Suprapubic skin (tissue), 4 donors: ENCODE measurements at places on chromosomes 7 and 10. TPM values are rescaled to one million over a fixed set of nuclear protein-coding genes. Genes with fewer than 3 reads are reported as not detected.

Gene PPP1R9A
- total RNA-seq, result 3.7 TPM

Gene PPP1R17
- total RNA-seq, result not detected

Gene PFKP
- total RNA-seq, result 36.7 TPM

Gene NPY4R
- 0.39 TPM for total RNA-seq

Gene EPC1
- total RNA-seq, result 45.7 TPM

Gene ASB15
- not detected for total RNA-seq

Gene CHST15
- total RNA-seq, result 59.1 TPM

Gene SH2D4B
- total RNA-seq, result 0.18 TPM

Gene BTBD16
- total RNA-seq, result 0.85 TPM

Gene GIMAP1
- 3.9 TPM for total RNA-seq

Gene SP4
- 17.0 TPM for total RNA-seq

Gene RASA4B
- 30.7 TPM for total RNA-seq

Gene MSRB2
- 11.7 TPM for total RNA-seq

Gene PWWP2B
- 15.2 TPM for total RNA-seq

Gene ACTR1A
- 104 TPM for total RNA-seq

DNA sequence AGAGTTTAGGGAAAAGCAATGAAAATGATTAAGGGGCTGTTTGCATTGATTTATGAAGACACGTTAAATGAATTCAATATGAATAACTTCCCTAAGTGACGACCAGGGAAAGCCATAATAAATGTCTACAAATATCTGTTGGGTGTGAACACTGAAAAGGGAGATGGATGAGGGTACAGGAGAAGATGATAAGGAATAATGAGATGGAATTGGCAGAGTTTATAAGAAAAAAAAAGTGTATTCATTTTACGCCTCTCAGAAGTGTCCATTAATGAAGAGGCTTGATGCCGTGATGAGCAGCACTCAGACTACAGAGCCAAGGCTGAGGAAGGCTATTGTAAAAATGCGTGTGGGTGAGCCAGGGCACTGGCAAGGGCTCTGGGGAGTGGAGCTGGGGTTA, 346.7 kb upstream of the AKR1E2 start:
- H3K36me3 ChIP-seq, result no peaks in the 10 kb centered on the region
- no peak overlapping the region for H3K27ac ChIP-seq
- no peak for DNase-seq
- H3K4me1 ChIP-seq, result no peaks in the 10 kb centered on the region
- H3K27me3 ChIP-seq, result no peaks in the 10 kb centered on the region

- no peak for DNase-seq
- no peaks in the 10 kb centered on the region for H3K36me3 ChIP-seq
- peak overlapping the region; percentile 97 for H3K4me3 ChIP-seq
- no peaks in the 10 kb centered on the region for H3K27me3 ChIP-seq
These were observed 351 bp downstream of the CAMK1D start for GRCh38 chr10:12349629-12350166.

DNA sequence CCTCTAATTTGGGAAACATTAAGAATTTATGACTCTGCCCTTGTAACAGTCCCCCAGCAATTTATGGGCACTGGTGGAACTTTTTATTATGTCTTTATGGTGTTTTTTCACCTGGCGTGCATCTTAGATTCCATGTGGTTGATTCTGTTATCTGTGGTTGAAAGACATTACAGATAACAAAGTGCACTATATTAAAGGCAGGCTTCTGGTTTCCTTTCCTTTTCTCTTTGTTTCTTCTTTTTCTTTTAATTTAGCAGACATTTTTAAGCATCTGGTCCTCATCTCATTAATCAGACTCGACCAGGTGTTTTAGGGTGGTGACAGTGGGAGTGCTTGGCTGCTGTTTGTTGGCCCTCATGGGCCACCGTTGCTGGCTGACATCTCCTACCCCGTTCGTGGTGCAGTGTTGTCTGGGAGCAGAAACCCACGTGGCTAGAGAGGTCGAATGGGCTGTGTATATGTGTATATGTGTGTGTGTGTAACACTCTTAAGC, 77.4 kb downstream of the LRMDA start:
- H3K4me3 ChIP-seq, result no peak overlapping the region
- no peaks in the 10 kb centered on the region for H3K36me3 ChIP-seq
- no peaks in the 10 kb centered on the region for H3K27me3 ChIP-seq

DNA sequence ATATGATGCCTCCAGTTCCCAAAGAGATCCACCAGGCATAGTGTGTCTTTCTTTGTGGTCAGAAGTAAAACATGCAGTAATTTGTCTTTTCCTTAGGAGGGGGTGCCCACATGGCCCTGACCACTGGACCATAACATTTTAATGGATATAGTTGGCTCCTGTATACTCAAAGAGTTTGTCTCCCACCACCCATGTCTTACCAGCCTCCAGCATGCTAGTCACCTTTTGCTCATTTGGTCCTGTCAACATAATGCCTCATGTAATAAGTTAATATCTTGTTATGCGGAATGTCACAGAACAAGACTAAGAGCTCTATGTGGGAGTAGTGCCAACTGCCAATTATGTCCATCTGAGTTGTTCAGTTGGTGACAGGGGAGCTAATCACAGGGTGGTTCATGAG, 83.4 kb upstream of the IFRD1 start:
- H3K4me3 ChIP-seq, result no peak overlapping the region
- no peak for DNase-seq
- H3K27me3 ChIP-seq, result no peaks in the 10 kb centered on the region
- H3K27ac ChIP-seq, result no peak overlapping the region
- no peaks in the 10 kb centered on the region for H3K36me3 ChIP-seq

DNA sequence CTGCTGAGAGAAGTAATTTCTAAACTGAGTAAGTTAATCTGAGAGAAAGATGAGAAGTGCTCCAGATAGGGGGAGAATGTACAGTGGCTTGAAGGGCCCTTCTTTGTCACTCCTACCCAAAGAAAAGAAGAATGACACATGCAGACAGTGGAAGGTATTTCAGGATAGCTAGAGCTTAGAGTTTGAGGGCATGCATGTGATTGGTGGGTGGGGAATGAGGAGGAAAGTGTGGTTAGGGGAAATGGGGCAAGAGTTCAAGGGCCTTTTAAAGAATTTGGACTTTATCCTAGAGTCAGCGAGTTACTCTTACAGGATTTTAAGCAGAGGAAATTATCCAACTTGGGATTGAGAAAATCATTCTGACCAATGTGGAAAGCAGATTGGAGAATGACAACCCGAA, 50.0 kb downstream of the ANLN start:
- H3K4me3 ChIP-seq, result no peak overlapping the region
- H3K27me3 ChIP-seq, result no peaks in the 10 kb centered on the region
- H3K4me1 ChIP-seq, result no peaks in the 10 kb centered on the region
- H3K27ac ChIP-seq, result no peak overlapping the region
- DNase-seq, result no peak

GRCh38 chr7:130152493-130153210, 52.6 kb downstream of the TMEM209 start:
- H3K4me3 ChIP-seq, result no peak overlapping the region
- H3K27me3 ChIP-seq, result no peaks in the 10 kb centered on the region
- DNase-seq, result no peak
- no peak overlapping the region for H3K27ac ChIP-seq

GRCh38 chr10:79137826-79138225, 69.1 kb downstream of the ZMIZ1 start:
- no peak overlapping the region for H3K4me3 ChIP-seq
- DNase-seq, result no peak
- H3K4me1 ChIP-seq, result peaks cover 60% of the 10 kb centered on the region
- H3K27me3 ChIP-seq, result no peaks in the 10 kb centered on the region

DNA sequence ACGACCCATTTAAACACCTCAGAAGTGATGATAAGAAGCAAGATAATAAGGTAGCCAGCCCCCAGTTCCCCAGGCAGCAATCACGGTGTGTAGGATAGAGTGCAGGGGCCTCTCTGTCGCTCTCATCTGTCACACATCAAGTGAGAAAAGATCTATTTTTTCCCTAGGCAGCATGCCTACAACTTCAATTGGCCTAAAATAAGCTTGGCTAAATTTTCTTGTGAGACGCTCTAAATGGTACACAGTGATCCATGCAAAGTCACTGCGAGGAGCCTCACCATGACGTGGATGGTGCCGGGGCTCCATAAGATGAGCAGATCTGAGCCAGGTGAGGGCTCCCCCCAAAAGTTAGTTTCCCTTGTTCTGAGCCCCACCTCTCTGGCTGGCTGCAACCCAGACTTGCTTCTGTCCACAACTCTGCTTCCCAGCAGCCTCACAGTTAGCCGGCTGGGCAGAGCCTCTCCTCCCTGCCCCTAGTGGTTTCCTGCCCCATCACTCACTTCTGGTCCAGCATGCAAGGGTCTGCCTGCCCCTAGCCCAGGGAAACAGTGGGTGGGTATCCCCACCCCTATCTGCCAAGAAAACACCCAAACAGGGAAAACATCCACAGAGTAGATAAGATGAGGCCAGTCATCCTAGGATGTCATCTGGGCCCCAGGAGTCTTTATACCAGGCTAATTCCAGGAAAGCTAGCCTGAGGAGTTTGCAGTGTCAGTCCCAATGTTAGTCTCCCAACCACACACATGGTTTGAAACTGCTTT, 342.1 kb downstream of the GRID1 start:
- no peaks in the 10 kb centered on the region for H3K4me1 ChIP-seq
- H3K4me3 ChIP-seq, result no peak overlapping the region
- no peaks in the 10 kb centered on the region for H3K27me3 ChIP-seq
- no peak overlapping the region for H3K27ac ChIP-seq
- H3K36me3 ChIP-seq, result no peaks in the 10 kb centered on the region

GRCh38 chr10:47374611-47375536, 9.2 kb downstream of the ZNF488 start:
- H3K27ac ChIP-seq, result no peak overlapping the region
- no peak for DNase-seq
- no peak overlapping the region for H3K4me3 ChIP-seq
- H3K4me1 ChIP-seq, result no peaks in the 10 kb centered on the region
- H3K36me3 ChIP-seq, result no peaks in the 10 kb centered on the region
- peaks cover 5% of the 10 kb centered on the region for H3K27me3 ChIP-seq

GRCh38 chr7:21334906-21335305, 93.0 kb upstream of the SP4 start:
- no peak for DNase-seq
- no peaks in the 10 kb centered on the region for H3K4me1 ChIP-seq
- no peaks in the 10 kb centered on the region for H3K27me3 ChIP-seq
- H3K27ac ChIP-seq, result no peak overlapping the region
- no peaks in the 10 kb centered on the region for H3K36me3 ChIP-seq

GRCh38 chr7:93723424-93724124, 149.1 kb upstream of the CALCR start:
- no peak for DNase-seq
- no peaks in the 10 kb centered on the region for H3K36me3 ChIP-seq
- H3K27me3 ChIP-seq, result no peaks in the 10 kb centered on the region
- no peak overlapping the region for H3K4me3 ChIP-seq

DNA sequence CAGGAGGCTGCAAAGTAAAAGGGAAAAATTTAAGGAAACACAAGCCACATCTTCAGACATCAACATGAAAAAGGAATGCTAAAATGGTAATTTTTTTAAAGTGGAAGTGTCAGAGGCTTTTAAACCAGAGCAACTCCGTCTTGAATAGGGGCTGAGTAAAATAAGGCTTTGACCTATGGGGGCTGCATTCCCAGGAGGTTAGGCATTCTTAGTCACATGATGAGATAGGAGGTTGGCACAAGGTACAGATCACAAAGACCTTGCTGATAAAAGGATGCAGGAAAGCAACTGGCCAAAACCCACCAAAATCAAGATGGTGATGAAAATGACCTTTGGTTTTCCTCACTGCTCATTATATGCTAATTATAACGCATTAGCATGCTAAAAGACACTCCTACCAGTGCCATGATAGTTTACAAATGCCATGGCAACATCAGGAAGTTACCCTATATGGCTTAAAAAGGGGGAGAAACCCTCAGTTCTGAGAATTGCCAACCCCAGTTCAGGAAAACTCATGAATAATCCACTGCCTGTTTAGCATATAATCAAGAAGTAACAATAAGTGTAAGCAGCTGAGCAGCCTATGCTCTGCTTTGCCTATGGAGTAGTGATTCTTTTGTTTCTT, 128.3 kb downstream of the SKAP2 start:
- peaks cover 16% of the 10 kb centered on the region for H3K36me3 ChIP-seq
- H3K4me1 ChIP-seq, result no peaks in the 10 kb centered on the region
- no peaks in the 10 kb centered on the region for H3K27me3 ChIP-seq

DNA sequence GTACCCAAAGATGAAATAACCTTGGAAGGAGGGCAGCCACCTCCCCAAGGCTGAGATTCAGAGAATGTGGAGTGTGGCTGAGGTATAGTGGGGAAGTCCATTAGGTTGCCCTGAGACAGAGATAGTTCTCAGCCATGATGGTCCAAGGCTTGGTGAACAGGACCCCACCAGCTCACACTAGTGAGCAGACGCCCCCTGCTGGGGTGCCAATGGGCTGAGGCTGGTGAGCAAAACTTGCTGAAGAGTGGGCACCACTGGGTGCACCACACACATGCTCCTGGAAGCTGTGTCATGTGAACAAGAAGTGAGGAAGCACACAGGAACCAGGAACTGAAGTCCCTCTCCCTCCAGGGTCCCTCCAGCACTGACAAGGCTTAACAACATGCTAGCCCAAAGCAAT, 8.9 kb downstream of the FBXL13 start:
- H3K27me3 ChIP-seq, result no peaks in the 10 kb centered on the region
- H3K36me3 ChIP-seq, result no peaks in the 10 kb centered on the region
- H3K27ac ChIP-seq, result no peak overlapping the region

DNA sequence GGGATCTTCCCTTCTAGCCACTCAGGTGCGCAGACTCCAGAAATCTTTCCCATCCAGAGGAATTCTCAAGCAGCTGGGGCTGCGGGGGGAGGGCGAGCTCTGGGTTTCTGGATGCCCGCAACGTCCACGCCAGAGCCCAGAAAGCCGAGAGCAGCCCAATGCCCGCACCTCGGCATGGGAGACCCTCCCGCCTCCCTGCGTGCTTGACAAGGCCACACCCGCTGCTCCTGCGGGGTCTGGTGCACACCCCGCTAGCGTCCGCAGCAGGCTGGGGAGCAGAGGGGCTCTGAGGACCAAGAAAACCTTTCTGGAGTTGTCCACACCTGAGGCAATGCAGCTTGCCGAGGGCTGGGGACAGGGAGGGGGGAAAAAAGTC, 66.2 kb downstream of the SLC29A4 start:
- no peak overlapping the region for H3K27ac ChIP-seq
- no peaks in the 10 kb centered on the region for H3K27me3 ChIP-seq
- H3K4me3 ChIP-seq, result no peak overlapping the region
- H3K36me3 ChIP-seq, result peaks cover 90% of the 10 kb centered on the region
- H3K4me1 ChIP-seq, result peaks cover 5% of the 10 kb centered on the region
- DNase-seq, result no peak

- no peak for DNase-seq
- peaks cover 28% of the 10 kb centered on the region for H3K4me1 ChIP-seq
- H3K27ac ChIP-seq, result no peak overlapping the region
These were observed 79.3 kb upstream of the PDGFA start for GRCh38 chr7:598899-599298.

- no peaks in the 10 kb centered on the region for H3K4me1 ChIP-seq
- no peak for DNase-seq
- no peaks in the 10 kb centered on the region for H3K27me3 ChIP-seq
- no peaks in the 10 kb centered on the region for H3K36me3 ChIP-seq
- H3K27ac ChIP-seq, result no peak overlapping the region
These were observed 23.1 kb upstream of the CTTNBP2 start for GRCh38 chr7:117896339-117896738.
